Spinal cord (tissue), 10 donors: ENCODE measurements at places on chromosomes 3 and 15. TPM values are rescaled to one million over a fixed set of nuclear protein-coding genes. Genes with fewer than 3 reads are reported as not detected.

Gene SLC12A1
- 3.0 TPM for polyA plus RNA-seq

Gene GOLGA6A
- 0.21 TPM for polyA plus RNA-seq

Gene SLC24A5
- 1.9 TPM for polyA plus RNA-seq

Gene SPG11
- polyA plus RNA-seq = 63.0 TPM

Gene AP3B2
- 138 TPM for polyA plus RNA-seq

Gene NR2E3
- polyA plus RNA-seq = 0.86 TPM

Gene ACOX2
- 20.1 TPM for polyA plus RNA-seq

Gene SLC22A14
- polyA plus RNA-seq = 0.33 TPM

Gene CAMKV
- 115 TPM for polyA plus RNA-seq

Gene PRR20G
- not detected for polyA plus RNA-seq

Gene COLQ
- 10.7 TPM for polyA plus RNA-seq

Gene ATP13A4
- 45.2 TPM for polyA plus RNA-seq

Gene UBAP1L
- polyA plus RNA-seq = 16.8 TPM

Gene EHHADH
- 4.7 TPM for polyA plus RNA-seq

Gene ANKDD1A
- 21.0 TPM for polyA plus RNA-seq

Gene DAZL
- 0.13 TPM for polyA plus RNA-seq

Gene ZNF621
- 34.3 TPM for polyA plus RNA-seq

Gene COL6A6
- 1.0 TPM for polyA plus RNA-seq
